Vagina (tissue), 2 donors: ENCODE measurements at places on chromosomes 4 and X. TPM values are rescaled to one million over a fixed set of nuclear protein-coding genes. Genes with fewer than 3 reads are reported as not detected.

GRCh38 chr4:100306018-100306417 lies 115.8 kb upstream of the DDIT4L start:
- H3K27ac ChIP-seq, result no peak overlapping the region
- no peak for DNase-seq
- H3K4me1 ChIP-seq, result peaks cover 9% of the 10 kb centered on the region
- no peaks in the 10 kb centered on the region for H3K27me3 ChIP-seq

- H3K36me3 ChIP-seq, result peaks cover 28% of the 10 kb centered on the region
- H3K27me3 ChIP-seq, result no peaks in the 10 kb centered on the region
- DNase-seq, result no peak
These were observed 23.2 kb upstream of the ZCCHC13 start for GRCh38 chrX:74280759-74281158.

DNA sequence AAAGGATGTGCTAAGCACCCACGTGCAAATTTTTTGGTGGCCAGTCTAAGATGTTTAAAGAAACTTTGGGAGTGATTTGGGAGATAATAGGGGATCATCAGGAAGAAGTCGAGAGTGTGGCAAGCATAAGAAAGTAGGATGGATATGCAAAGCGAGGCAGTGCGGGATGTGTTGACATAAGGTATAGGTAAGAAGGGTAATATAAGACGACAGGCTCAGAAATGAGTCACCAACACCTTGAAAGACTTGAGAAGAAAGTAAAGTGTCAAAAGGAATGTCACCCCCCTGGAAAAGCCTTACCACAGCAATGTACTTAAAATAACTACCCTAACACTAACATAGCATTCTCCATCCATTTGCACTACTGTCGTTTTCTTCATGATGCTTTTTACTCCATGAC lies 69.8 kb upstream of the BMP2K start:
- H3K27ac ChIP-seq, result no peak overlapping the region
- no peaks in the 10 kb centered on the region for H3K27me3 ChIP-seq
- no peak for DNase-seq
- H3K36me3 ChIP-seq, result no peaks in the 10 kb centered on the region
- no peak overlapping the region for H3K4me3 ChIP-seq
- H3K4me1 ChIP-seq, result no peaks in the 10 kb centered on the region

DNA sequence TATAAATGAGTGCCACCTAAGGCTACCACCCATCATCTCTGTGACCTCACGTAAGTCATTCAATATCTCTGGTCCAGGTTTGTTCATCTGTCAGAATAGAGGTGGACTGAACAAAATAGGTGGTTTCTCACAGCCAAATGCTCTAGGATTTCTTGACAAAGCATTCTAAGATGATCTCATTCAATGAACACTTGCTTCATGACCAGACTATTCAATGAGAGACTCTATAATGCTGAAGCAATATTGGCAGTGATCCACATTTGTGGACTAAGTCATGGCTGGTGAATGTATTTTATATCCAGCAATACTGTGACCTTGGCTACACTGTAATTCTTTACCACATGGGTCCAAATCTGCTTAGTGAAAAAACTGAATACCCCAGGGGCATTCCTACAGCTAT lies 37.9 kb downstream of the LDB2 start:
- H3K4me3 ChIP-seq, result no peak overlapping the region
- H3K36me3 ChIP-seq, result no peaks in the 10 kb centered on the region
- DNase-seq, result no peak

GRCh38 chrX:127038065-127038464 lies 218.5 kb downstream of the PRR32 start:
- H3K4me1 ChIP-seq, result no peaks in the 10 kb centered on the region
- H3K4me3 ChIP-seq, result no peak overlapping the region
- no peaks in the 10 kb centered on the region for H3K36me3 ChIP-seq
- no peak overlapping the region for H3K27ac ChIP-seq
- DNase-seq, result no peak

- no peaks in the 10 kb centered on the region for H3K27me3 ChIP-seq
- no peaks in the 10 kb centered on the region for H3K36me3 ChIP-seq
- H3K4me3 ChIP-seq, result no peak overlapping the region
- H3K27ac ChIP-seq, result no peak overlapping the region
- DNase-seq, result no peak
- no peaks in the 10 kb centered on the region for H3K4me1 ChIP-seq
These were observed 337.7 kb upstream of the CTSO start for GRCh38 chr4:156291317-156291716.

DNA sequence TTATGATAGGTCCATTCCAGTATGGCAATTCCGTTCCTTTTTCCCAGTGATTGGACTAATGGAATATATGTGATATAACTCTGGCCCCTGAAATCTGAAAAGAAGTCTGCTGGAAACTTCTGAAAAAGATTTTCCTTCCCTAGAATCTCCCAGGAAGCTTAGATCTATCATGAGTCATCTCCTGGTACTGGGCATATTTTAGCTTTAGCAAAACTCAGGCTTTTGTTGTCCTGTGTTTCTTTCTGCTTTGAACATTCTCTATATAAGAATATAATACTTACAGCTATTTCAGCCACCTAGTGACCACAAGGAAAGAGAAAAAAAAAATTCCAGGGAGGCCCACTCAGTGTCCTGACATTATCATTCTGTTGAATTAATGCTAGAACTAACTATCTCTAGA lies 597.2 kb upstream of the GRIA3 start:
- H3K27me3 ChIP-seq, result no peaks in the 10 kb centered on the region
- no peak for DNase-seq
- H3K36me3 ChIP-seq, result no peaks in the 10 kb centered on the region

DNA sequence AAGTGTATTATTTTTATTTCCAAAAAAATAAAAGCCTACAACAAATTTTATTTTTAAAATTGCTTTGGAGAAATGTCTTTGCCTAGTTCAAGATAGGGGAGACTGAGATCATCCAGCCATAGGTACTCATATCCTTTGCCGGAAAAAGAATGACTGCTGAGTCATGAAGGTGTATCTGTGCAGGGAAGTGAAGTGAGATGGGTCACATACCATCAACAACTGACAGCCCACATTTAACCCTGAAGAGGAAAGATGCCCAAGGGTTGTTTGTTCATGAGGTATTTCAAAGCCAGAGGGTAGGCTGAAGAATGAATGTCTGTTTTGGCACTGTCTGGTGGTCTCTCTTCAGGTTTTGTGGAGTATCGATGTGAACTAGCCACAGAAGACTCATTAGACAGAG lies 106.7 kb upstream of the TTC29 start:
- no peak for DNase-seq
- H3K27me3 ChIP-seq, result no peaks in the 10 kb centered on the region
- H3K27ac ChIP-seq, result no peak overlapping the region

DNA sequence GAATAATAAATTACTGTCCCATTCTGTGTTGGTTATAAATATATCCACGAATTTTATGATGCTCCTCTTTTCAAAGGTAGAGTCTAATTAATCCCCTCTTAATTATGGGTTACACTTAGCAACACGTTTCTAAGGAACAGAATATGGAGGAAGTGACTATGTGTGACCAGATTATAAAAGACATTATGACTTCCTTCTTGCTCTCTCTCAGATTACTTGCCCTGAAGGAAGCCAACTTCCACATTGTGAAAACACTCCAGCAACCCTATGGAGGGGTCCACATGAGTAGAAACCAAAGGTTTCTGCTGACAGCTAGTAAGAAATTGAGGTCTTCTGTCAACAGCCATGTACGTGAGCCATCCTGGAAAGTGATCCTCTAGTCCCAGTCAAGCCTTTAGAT lies 59.3 kb downstream of the WDFY3 start:
- no peaks in the 10 kb centered on the region for H3K4me1 ChIP-seq
- H3K36me3 ChIP-seq, result no peaks in the 10 kb centered on the region
- no peak overlapping the region for H3K4me3 ChIP-seq
- H3K27ac ChIP-seq, result no peak overlapping the region

BEX3 gene
- total RNA-seq, result 77.8 TPM

DNA sequence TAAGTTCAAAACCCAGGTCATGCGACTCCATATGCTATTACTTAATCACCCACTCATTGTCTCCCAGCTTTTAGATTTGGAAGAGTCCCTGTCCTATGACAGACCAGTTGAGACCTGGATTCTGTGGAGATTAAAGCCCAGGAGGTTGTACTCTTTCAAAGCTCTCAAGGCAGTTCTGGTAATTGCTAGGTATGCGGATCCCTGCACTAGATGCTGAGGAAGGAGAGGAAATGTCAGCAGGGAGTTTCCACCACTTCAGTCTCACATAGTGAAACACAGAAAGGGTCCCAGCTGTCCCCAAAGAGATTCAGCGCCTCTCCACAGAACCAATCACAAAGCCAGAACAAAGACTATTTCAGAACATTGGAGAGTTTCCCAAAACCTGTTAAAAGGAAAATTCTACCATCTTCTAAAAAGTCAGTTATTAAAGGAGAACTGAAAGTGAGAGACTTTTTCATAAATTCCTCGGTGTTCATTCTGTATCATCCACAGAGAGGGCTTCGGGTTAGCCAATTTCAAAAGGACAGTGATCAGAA lies 53.4 kb downstream of the IRF2 start:
- no peak overlapping the region for H3K4me3 ChIP-seq
- no peaks in the 10 kb centered on the region for H3K27me3 ChIP-seq
- DNase-seq, result no peak
- peak overlapping the region; percentile 9 for H3K27ac ChIP-seq

FHIP1A gene
- total RNA-seq, result 20.4 TPM

DNA sequence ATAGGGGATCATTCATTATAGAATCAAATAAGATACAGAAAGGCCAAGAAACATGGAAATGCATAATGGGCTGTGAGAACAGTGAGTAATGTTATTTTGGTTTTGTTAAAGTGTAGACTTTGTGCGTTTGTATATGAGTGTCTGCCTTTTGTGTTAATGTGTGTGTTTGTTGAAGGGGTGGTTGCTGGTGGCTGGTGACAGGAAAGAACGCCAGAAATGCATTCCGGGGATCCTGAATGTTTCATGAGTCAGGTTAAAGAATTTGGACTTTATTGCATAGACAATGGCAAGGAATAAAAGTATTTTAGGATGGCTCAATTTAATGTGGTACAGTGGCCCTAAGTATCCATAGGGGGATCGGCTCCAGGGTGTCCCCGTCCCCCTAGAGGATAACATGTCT lies 1228.9 kb downstream of the PCDH7 start:
- H3K4me3 ChIP-seq, result no peak overlapping the region
- DNase-seq, result no peak
- no peaks in the 10 kb centered on the region for H3K36me3 ChIP-seq
- H3K27ac ChIP-seq, result no peak overlapping the region
- no peaks in the 10 kb centered on the region for H3K4me1 ChIP-seq
- H3K27me3 ChIP-seq, result no peaks in the 10 kb centered on the region

DNA sequence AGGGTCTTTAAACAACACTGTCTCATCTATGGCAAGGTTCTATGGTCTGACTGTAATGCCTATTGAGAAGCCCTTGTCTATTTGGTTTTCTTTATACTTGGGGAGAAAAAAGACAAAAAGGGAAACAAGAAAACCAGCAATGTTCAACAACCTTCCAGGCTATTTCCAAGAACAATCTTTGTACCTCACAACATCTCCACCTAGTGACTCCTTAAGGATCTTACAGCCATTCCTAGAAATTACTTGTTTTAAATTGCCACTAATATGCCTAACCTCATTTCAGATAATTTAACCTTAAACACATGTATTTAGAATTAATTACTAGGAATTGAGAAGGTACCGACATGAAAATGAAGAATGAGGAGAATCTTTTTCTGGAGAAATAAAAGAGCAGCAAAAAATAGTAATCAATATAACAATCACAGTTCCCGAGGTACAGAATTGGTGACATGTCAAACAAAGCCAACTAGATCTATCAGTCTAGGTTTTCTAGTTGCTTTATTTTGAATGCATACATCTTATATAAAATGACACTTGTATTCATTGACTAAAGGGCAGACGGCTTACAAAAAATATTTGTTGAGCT lies 1.6 kb upstream of the RBM46 start:
- H3K4me1 ChIP-seq, result no peaks in the 10 kb centered on the region
- H3K27ac ChIP-seq, result no peak overlapping the region
- H3K36me3 ChIP-seq, result no peaks in the 10 kb centered on the region
- no peak for DNase-seq

DNA sequence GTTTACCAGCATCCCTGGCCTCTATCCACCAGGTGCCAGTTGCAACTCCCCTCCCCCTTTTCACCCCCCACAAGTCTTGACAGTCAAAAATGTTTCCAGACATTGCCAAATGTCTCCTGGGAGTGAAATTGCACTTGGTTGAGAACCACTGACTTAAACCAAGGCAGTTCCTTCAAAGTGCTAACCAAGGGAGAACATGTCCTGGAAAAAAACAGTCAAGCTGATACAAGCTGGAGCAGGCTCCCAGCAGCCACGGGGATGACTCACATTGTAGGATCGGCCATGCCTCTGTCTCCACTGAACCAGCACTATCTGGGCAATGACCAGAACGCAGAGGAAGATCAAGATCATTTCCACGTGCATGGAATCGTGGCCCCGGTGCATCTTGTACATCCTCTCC lies 11.4 kb downstream of the RNF175 start:
- no peak for DNase-seq
- H3K4me3 ChIP-seq, result no peak overlapping the region
- no peaks in the 10 kb centered on the region for H3K36me3 ChIP-seq
- H3K27ac ChIP-seq, result no peak overlapping the region
- peaks cover 9% of the 10 kb centered on the region for H3K4me1 ChIP-seq
- H3K27me3 ChIP-seq, result no peaks in the 10 kb centered on the region

DNA sequence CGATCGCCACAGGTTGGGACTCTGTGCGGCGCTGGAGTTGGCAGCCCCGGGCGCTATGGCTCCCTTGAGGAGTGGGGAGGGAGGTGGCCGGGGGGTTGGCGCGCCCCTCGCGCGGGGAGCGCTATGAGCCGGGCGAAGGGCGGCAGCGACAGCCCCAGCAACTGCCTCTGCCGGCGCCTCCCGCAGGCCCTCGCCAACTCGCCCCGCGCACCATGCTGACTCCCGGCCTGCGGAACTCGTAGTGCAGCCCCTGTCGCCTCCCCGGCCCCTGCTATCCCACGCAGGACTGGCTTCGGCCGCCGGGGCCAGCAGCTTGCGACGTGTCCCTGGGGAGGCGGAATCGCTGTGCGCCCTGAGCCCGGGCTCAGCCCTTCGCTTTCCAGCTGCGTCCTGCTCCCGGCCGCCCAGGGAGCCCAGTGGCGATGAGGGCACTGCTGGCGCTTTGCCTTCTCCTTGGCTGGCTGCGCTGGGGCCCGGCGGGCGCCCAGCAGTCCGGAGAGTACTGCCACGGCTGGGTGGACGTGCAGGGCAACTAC lies 415 bp downstream of the SHISA3 start:
- H3K4me1 ChIP-seq, result peaks cover 28% of the 10 kb centered on the region
- H3K27me3 ChIP-seq, result no peaks in the 10 kb centered on the region
- DNase-seq, result no peak

DNA sequence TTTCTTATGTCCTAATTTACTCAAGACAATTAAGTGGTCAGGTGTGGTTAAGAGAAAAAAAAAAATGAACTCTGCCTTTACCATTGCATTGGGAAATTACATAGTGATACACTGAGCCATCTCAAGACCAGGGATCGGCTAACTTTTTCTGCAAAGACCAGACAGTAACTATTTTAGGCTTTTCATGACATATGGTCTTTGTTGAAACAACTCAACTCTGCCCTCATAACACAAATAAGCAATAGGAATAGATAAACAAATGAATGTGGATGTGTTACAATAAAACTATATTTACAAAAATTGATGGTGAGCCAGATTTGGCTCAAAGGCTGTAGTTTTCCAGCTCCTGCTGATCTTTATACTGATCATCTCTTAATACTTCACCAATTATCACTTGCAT lies 632.6 kb upstream of the INTU start:
- H3K27ac ChIP-seq, result no peak overlapping the region
- DNase-seq, result no peak
- no peaks in the 10 kb centered on the region for H3K36me3 ChIP-seq
- no peaks in the 10 kb centered on the region for H3K4me1 ChIP-seq
- H3K4me3 ChIP-seq, result no peak overlapping the region
